PC-9 (cell line): ENCODE measurements at places on chromosomes 11 and 22. TPM values are rescaled to one million over a fixed set of nuclear protein-coding genes. Genes with fewer than 3 reads are reported as not detected.

Gene BARX2
- total RNA-seq: 13.4 and 16.5 TPM in 2 replicates

GRCh38 chr11:110891411-110891810 lies 179.2 kb upstream of the ARHGAP20 start:
- no peak overlapping the region for H3K27ac ChIP-seq
- H3K4me1 ChIP-seq: no peaks in the 10 kb centered on the region
- no peaks in the 10 kb centered on the region for H3K27me3 ChIP-seq
- no peaks in the 10 kb centered on the region for H3K36me3 ChIP-seq
- no peak for DNase-seq

GRCh38 chr11:27913650-27914049 lies 194.3 kb downstream of the KIF18A start:
- H3K27me3 ChIP-seq: no peaks in the 10 kb centered on the region
- no peak overlapping the region for H3K4me3 ChIP-seq
- no peak overlapping the region for H3K27ac ChIP-seq

GRCh38 chr11:118436639-118437207 lies 431 bp downstream of the KMT2A start:
- DNase-seq: no peak
- peak overlapping the region; percentile 69 for H3K4me3 ChIP-seq
- no peaks in the 10 kb centered on the region for H3K27me3 ChIP-seq
- H3K27ac ChIP-seq: no peak overlapping the region
- H3K4me1 ChIP-seq: peaks cover 44% of the 10 kb centered on the region
- peaks cover 10% of the 10 kb centered on the region for H3K36me3 ChIP-seq

GRCh38 chr11:121933294-121933693 lies 182.7 kb downstream of the BLID start:
- no peaks in the 10 kb centered on the region for H3K36me3 ChIP-seq
- peaks cover 6% of the 10 kb centered on the region; the same call in 1 of the 2 replicates for H3K4me1 ChIP-seq
- no peak overlapping the region for H3K4me3 ChIP-seq
- no peak for DNase-seq
- no peak overlapping the region for H3K27ac ChIP-seq

- DNase-seq: no peak
- H3K4me1 ChIP-seq: peaks cover 12% of the 10 kb centered on the region
- no peaks in the 10 kb centered on the region for H3K36me3 ChIP-seq
- no peaks in the 10 kb centered on the region for H3K27me3 ChIP-seq
- H3K27ac ChIP-seq: no peak overlapping the region
- no peak overlapping the region for H3K4me3 ChIP-seq
These were observed 15.4 kb downstream of the ARHGEF17 start for GRCh38 chr11:73323464-73323863.

GRCh38 chr22:31144223-31144622 lies 3.9 kb upstream of the PLA2G3 start:
- H3K36me3 ChIP-seq: no peaks in the 10 kb centered on the region
- 0 out of 2 replicates have a peak, but pooled peaks cover 6% of the 10 kb centered on the region for H3K4me1 ChIP-seq
- peaks cover 4% of the 10 kb centered on the region; the same call in 1 of the 2 replicates for H3K27me3 ChIP-seq
- DNase-seq: peak; percentile 57
- no peak overlapping the region for H3K27ac ChIP-seq

DNA sequence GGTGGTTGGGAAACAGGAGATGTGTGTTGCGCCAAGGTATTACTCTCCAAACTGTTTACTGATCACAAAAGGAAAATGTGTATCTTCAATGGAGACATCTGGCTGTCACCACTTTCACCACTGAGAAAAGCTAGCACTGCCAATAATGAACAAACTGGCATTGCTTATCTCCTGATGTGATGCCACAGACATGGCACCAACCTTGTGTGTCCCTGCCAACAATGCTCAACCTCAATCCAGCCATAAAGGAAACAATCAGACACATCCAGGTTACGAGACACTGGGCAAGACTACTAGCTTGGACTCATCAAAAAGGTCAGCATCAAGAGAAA lies 28.1 kb downstream of the GNB1L start:
- no peak for DNase-seq
- H3K36me3 ChIP-seq: no peaks in the 10 kb centered on the region
- no peak overlapping the region for H3K4me3 ChIP-seq
- H3K27me3 ChIP-seq: no peaks in the 10 kb centered on the region

Gene PRDM11
- total RNA-seq: 10.7 and 12.1 TPM in 2 replicates

Gene RFPL1
- not detected in 2 replicates for total RNA-seq

GRCh38 chr11:17954395-17955252 lies 58.2 kb downstream of the SERGEF start:
- H3K4me3 ChIP-seq: no peak overlapping the region
- H3K4me1 ChIP-seq: no peaks in the 10 kb centered on the region
- no peak overlapping the region for H3K27ac ChIP-seq
- DNase-seq: no peak
- no peaks in the 10 kb centered on the region for H3K27me3 ChIP-seq
- no peaks in the 10 kb centered on the region for H3K36me3 ChIP-seq

- no peak overlapping the region for H3K27ac ChIP-seq
- no peaks in the 10 kb centered on the region for H3K27me3 ChIP-seq
- no peak for DNase-seq
- peaks cover 4% of the 10 kb centered on the region; the same call in 1 of the 2 replicates for H3K4me1 ChIP-seq
- H3K4me3 ChIP-seq: no peak overlapping the region
- H3K36me3 ChIP-seq: peaks cover 12% of the 10 kb centered on the region; the same call in 1 of the 2 replicates
These were observed 6.1 kb downstream of the MRPL11 start for GRCh38 chr11:66432597-66432996.

DNA sequence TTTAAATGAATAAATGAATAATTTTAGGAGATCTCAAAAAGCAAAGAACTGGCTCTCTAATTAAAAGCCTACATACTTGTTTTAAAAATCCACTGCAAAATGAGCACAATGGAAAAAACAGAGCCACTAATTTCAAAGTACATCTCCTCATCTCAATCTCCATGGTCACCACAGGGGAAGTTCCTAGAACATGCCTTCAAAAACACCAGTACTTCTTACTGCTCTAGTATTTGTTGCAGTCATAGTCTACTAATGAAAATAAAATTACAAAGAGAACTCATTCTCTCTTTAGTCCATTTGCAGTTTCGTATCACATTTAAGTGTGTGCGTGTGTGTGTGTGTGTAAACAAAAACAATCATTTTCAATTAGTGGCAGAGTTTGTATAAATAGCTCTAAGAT lies 54.0 kb downstream of the PIK3C2A start:
- no peak overlapping the region for H3K4me3 ChIP-seq
- DNase-seq: no peak
- no peaks in the 10 kb centered on the region for H3K27me3 ChIP-seq
- H3K4me1 ChIP-seq: no peaks in the 10 kb centered on the region
- H3K27ac ChIP-seq: no peak overlapping the region

Gene F2
- total RNA-seq: 0.20 TPM in 1 of 2 replicates, not detected in the other

- H3K27me3 ChIP-seq: no peaks in the 10 kb centered on the region
- H3K4me3 ChIP-seq: no peak overlapping the region
- H3K27ac ChIP-seq: no peak overlapping the region
- DNase-seq: no peak
- peaks cover 46% of the 10 kb centered on the region for H3K4me1 ChIP-seq
These were observed 2.3 kb downstream of the ATG16L2 start for GRCh38 chr11:72816404-72816990.

Gene APOBEC3H
- total RNA-seq: 1.5 and 2.5 TPM in 2 replicates

- H3K36me3 ChIP-seq: no peaks in the 10 kb centered on the region
- H3K4me1 ChIP-seq: peaks cover 9% of the 10 kb centered on the region
- H3K27ac ChIP-seq: no peak overlapping the region
These were observed 106.4 kb downstream of the ARHGAP42 start for GRCh38 chr11:100793525-100793924.

- no peak for DNase-seq
- H3K4me1 ChIP-seq: peaks cover 86% of the 10 kb centered on the region
- peak overlapping the region; percentile 94 for H3K27ac ChIP-seq
- H3K36me3 ChIP-seq: peaks cover 76% of the 10 kb centered on the region
- no peaks in the 10 kb centered on the region for H3K27me3 ChIP-seq
- no peak overlapping the region for H3K4me3 ChIP-seq
These were observed 19.9 kb downstream of the CD44 start for GRCh38 chr11:35158701-35159510.

GRCh38 chr11:75319035-75319877 lies 32.2 kb downstream of the ARRB1 start:
- DNase-seq: no peak
- H3K4me1 ChIP-seq: no peaks in the 10 kb centered on the region
- H3K27me3 ChIP-seq: no peaks in the 10 kb centered on the region
- H3K27ac ChIP-seq: no peak overlapping the region
- no peaks in the 10 kb centered on the region for H3K36me3 ChIP-seq

- H3K4me1 ChIP-seq: no peaks in the 10 kb centered on the region
- H3K4me3 ChIP-seq: no peak overlapping the region
- no peaks in the 10 kb centered on the region for H3K36me3 ChIP-seq
- no peak overlapping the region for H3K27ac ChIP-seq
- DNase-seq: no peak
These were observed 1.3 kb downstream of the FAM181B start for GRCh38 chr11:82732348-82732733.

DNA sequence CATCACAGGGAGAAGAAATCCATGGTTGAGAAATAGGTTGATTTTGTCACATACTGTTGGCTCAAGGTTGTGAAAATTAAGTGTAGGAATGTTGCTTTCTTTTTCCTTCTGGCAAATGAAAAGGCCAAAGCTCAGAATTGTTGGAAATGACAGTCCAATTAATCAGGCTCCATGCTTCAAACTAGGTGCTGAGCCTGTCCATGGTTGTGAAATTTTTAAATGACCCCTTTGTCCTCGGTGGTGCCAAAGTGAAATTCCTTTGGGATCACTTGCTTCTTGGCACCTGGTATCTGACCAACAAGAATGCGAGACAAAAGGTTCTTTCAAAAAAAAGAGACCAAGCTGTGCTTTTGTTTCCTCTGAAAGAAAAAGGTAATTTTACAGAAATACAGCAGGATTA lies 451.9 kb downstream of the ETS1 start:
- H3K27me3 ChIP-seq: no peaks in the 10 kb centered on the region
- no peak overlapping the region for H3K4me3 ChIP-seq
- DNase-seq: peak; percentile 48
- H3K27ac ChIP-seq: no peak overlapping the region
- H3K36me3 ChIP-seq: no peaks in the 10 kb centered on the region

Gene FIBIN
- total RNA-seq: not detected in 2 replicates

Gene MAPK12
- total RNA-seq: 48.5 and 61.1 TPM in 2 replicates

- DNase-seq: no peak
- H3K27me3 ChIP-seq: no peaks in the 10 kb centered on the region
- H3K4me1 ChIP-seq: no peaks in the 10 kb centered on the region
- no peaks in the 10 kb centered on the region for H3K36me3 ChIP-seq
- H3K27ac ChIP-seq: no peak overlapping the region
These were observed 64.6 kb downstream of the EXT2 start for GRCh38 chr11:44159848-44160721.

Gene OR52E8
- total RNA-seq: not detected in 2 replicates

DNA sequence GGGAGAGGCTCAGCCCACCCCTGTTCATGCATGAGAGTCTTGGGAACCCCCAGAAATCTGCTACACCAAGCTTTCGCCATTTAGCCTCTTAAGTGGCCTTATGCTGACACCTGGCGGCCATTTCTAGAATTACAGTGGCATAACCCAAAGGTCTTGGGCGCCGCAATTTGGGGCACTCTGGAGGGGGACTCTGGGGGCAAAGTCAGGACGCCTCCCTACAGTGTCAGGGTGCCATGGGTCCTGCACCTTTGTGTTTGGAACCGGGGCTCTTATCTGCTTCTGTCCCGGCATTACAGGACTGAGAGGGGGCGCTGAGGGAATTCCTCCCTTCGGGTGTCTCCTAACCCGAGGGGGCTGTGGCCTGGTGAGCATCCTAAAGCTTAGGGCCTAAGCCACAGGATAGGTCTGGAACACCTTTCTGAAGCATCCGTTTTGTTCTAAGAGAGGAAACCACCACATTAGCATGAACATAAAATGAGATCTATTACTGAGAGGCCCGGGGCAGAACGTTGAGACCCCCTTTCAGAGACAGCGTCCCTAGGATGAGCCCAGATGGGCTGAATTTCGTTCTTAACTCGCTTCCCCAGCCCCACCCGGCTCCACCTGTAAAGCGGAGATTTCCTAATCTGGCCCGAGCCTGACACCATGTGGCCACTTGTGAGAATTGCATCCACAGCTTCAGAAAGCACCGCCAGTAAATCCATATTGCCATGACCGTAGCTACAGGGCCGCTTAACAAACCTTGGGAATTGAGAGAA lies 9.3 kb downstream of the INS start:
- no peak overlapping the region for H3K4me3 ChIP-seq
- no peaks in the 10 kb centered on the region for H3K27me3 ChIP-seq
- H3K36me3 ChIP-seq: no peaks in the 10 kb centered on the region
- H3K4me1 ChIP-seq: no peaks in the 10 kb centered on the region

DNA sequence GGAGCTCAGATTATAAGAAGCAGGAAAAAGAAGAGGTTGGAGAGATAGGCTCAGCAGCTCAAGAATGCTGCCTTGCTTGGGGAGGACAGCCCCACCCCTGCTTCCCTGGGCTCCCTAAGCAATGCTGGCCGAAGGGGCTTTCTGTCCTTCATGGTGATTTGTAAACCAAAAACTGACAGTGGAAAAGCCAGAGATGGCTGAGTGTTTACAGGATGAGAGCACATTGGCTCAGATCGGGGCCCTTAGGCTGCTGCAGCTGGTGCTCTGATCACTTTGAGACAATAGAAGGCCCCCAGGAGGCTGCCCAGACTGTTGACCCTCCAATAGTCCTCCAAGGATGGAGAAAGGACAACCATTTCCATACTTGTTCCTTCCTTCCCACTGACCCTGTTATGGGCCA lies 28.8 kb upstream of the AMOTL1 start:
- H3K4me3 ChIP-seq: no peak overlapping the region; the same call in 1 of the 2 replicates
- H3K4me1 ChIP-seq: peaks cover 85% of the 10 kb centered on the region
- H3K27ac ChIP-seq: no peak overlapping the region
- no peaks in the 10 kb centered on the region for H3K36me3 ChIP-seq
- no peak for DNase-seq

- no peak for DNase-seq
- no peaks in the 10 kb centered on the region for H3K4me1 ChIP-seq
- no peak overlapping the region for H3K4me3 ChIP-seq
- no peak overlapping the region for H3K27ac ChIP-seq
- no peaks in the 10 kb centered on the region for H3K36me3 ChIP-seq
These were observed 58.5 kb downstream of the GAB4 start for GRCh38 chr22:16949561-16949960.

GRCh38 chr22:49951000-49951677 lies 9.4 kb upstream of the PIM3 start:
- peak overlapping the region; percentile 57 for H3K27ac ChIP-seq
- H3K27me3 ChIP-seq: no peaks in the 10 kb centered on the region
- no peaks in the 10 kb centered on the region for H3K36me3 ChIP-seq
- H3K4me3 ChIP-seq: no peak overlapping the region
